NB4 (cell line): ENCODE measurements at places on chromosomes 16 and 17.

GRCh38 chr17:47732399-47733046, 513 bp upstream of the TBX21 start:
- no peak for DNase-seq

- peak; percentile 81 for DNase-seq
These were observed 115.8 kb downstream of the NPIPB11 start for GRCh38 chr16:29290631-29291247.

DNA sequence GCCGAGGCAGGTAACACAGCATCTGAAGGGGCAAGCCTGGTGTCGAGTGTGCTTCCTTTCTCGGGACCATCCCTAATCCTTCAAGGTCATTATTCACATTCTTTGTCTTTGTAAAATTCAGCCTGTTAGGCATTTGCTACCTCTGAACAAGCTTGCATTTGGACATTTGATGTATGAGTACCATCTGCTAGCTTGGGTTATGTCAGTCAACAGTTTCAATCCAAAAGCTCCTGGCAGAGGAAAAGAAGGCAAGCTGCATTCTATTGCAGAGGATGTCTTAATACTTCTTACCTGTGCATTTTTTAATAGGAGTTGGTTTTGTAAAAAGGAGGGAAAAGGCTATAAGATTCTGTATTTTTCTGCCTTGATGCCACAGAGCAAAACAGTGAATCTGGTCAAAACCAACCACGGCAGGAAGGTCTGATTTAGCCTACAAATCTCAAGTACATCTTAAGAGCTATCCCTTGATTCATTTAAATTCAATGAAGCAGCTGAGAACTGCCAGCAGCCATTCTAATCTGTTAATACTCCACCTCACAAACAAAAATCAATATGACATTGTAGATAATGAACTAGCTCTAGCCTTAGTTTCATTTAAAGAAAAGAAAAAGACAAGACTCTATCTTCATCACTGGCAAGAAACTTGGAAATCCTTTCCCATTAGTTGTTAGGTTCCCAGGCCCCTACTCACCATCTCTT, 39.0 kb downstream of the TEX2 start:
- no peak for DNase-seq

GRCh38 chr16:69190598-69190997, 3.6 kb downstream of the SNTB2 start:
- DNase-seq = peak; percentile 95
